ENCODE measurements at places on chromosomes 6 and 20.
A peak's percentile ranks its signal among the peaks of the same experiment; 100 is the strongest.

DNA sequence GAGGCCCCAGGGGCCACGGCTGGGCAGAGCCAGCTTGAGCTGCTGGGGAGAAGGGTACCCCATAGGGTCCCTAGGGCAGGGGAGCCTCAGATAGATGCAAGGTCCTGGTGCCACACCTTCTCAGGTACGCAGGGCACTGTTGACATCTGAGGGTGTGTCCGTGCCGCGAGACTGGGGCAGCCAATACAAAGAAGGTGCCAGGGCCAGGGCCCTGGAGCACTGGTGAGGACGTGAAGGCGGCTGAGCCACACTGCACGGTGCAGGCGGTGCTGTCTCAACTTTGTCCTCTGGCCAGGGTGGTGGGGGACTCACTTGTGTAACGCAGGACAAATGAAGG, 649 bp upstream of the LRRC73 start:
- DNase-seq, result no peak

GRCh38 chr6:107264357-107264840, 149.1 kb upstream of the BEND3 start:
- peak; percentile 77 for DNase-seq

DNA sequence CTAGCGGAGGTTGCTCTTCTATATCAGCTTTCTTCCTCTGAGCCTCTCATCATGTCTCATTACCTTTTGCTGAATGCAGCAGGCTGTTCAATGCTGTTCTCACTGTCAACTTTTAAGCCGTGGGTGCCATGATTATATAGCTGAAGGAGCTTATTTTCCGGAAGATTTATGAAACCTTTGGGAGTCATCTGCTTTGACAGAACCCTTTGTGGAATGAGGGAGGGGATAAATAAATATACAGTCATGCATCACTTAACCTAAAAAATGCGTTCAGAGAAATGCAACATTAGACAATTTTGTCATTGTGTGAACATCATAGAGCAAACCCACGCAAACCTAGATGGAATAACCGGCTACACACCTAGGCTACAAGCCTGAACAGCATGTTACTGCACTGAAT, 102.2 kb upstream of the AKAP12 start:
- DNase-seq, result no peak

DNA sequence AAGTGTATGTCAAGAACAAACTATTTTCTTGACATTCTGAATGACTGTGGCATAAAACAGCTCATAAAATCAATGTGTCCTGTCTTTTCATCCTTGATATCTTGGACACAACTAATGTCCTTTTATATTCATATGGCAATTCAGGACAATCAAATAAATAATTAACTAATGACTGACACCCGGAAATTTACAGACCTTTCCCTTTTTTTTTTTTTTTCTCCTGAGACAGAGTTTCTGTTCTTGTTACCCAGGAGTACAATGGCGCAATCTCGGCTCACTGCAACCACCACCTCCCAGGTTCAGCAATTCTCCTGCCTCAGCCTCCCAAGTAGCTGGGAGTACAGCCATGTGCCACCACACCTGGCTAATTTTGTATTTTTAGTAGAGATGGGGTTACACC, 107.1 kb upstream of the LGSN start:
- no peak for DNase-seq

GRCh38 chr6:138601128-138601527, 101.8 kb upstream of the NHSL1 start:
- no peak for DNase-seq

Data from M059J (cell line).